Ascending aorta (tissue), 2 donors: ENCODE measurements at places on chromosomes 4 and X.

DNA sequence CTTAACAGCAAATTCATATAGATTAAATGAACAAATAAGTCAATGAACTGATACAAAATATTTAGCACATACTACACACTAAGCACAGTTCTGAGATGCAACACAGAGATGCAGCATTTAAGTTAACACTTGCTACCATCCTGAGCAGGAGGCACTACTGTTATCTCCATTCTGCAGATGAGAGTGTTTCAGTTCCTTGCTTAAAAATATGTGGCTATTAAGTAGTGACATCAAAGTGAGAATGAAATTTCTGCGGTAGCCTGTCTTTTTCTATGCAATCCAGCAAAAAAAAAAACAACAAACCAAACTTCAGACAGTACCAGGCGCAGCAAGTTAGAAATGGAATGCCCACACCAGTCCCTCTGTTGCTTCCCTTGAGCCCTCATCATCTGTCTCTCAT is 90.8 kb downstream of the SHISA3 start:
- no peak for DNase-seq

DNA sequence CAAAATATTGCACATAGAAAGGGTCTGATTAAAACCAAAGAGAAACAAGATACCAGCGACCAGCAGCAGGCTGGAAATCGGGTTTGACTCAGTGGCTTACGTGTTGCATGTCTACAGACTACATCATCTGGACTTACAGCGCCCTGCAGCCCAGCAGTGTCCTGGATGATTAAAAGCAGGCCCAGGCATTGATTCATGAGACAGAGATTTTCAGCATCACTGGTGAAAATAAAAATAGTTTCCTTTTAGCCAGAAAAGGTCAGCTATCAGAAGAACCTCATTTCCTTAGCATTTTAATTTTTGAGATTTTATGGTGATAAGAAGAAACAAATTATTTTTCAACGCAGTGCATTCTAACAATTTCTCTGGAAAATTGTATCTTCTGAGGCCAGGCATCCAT is 190.6 kb downstream of the PTTG2 start:
- no peak for DNase-seq

DNA sequence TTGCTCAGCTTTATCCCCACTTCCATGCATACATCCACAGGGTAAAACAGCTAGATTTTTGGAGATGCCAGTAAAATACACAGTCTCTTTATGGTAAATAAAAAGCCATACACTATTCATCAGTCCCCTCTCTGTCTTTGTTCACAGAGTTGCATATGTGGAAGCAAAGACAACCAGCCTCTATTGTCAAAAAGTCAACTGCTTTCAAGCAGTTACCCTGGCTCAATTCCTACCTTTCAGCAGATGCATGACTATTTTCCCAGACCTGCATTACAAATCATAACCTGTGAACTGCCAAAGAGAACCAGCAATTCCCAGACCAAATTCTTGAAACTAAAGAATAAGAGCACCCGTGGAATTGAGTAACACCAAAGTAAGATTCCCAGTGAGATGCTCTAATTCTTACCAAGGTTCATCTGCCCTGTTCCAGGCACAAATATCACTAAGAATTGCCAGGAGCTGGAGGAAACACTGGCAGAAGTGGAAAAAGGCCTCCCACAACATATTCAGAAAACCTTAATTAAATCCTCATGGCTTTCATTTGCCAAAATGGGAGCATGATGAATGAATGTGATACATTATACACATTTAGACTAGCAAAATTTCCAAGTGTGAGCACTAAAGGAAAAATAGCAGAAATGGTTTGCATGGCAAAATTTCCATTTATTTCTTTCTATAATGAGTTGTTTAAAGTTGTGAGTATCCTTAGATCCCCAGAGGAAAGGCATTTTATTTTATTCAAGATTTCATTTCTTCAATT is 391.2 kb upstream of the ADGRL3 start:
- DNase-seq = no peak

- DNase-seq = no peak
Measured at GRCh38 chr4:26330186-26330787, 9.5 kb downstream of the RBPJ start.

DNA sequence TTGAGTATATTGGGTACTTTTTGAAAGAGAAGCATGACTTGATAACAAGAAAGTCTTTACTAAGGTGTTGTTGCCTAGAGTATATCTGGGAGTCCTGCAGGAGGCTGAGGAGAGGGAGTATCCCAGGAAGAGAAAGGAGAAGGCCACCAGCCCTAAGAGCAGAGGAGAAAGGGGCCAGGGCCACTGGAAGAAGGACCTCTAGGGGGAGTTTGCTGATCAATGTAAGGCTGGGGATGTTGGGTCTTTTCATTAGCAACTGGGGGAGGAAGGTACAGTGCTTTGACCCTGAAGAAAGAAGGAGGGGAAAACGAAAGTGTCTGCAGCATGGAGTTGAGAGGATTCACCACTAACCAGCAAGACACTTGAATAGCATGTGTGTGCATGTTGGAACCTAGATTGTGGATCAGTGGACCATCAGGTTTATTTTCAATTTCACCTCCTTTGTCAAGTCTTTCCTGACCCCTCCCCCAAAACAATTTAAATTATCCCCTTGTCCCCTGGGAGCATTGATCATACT is 4.5 kb downstream of the SMIM9 start:
- DNase-seq = no peak

- no peak for DNase-seq
Measured at GRCh38 chr4:89829470-89830138, 7.4 kb downstream of the SNCA start.

- DNase-seq = no peak
Measured at GRCh38 chr4:85491527-85491926, 16.6 kb downstream of the ARHGAP24 start.

DNA sequence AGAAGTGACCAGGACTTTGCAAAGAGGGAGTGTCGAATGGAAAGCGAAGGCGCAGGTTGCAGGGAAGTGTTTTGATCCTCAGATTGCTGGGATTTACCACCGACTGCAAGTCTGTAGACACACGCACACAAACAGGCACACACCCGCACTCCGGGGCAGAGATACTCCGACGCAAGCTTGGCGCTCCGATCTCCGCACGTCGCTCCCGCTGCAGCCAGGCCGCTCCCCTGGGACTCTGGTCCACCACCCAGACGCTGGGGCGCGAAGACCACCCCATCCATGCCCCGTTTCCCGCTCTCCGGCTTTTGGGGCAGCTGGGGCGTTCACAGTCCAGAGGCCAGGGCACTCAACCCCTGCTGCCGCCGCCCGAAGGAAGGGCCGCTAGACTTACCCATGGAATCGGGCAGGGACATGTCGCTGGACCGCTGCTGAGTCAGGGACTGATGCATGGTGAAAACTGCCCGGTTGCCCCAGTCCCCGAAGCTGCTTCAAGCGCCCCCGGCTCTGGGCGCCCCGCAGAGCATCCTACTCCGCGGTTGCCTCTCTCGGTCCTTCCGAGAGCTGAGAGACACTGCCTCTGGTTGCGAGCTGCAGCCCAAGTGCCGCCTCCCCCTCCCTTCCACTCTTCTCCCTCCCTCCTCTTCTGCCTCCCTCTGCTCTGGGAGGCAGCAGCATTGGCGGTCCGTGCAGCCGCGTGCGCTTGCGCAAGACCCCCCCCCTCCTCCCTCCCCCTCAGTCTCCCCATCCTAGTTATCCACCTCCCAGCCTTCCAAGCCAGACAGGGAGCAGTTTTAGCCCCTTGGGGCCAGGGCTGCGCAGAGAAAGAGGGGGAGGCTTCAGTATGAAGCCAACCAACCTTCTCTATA is at the start of gene TMEM255A:
TMEM255A (minus strand) TSS at position 601 of the 866 bp plus-strand sequence; CDS start at position 449, 152 bp downstream.
- DNase-seq = no peak

DNA sequence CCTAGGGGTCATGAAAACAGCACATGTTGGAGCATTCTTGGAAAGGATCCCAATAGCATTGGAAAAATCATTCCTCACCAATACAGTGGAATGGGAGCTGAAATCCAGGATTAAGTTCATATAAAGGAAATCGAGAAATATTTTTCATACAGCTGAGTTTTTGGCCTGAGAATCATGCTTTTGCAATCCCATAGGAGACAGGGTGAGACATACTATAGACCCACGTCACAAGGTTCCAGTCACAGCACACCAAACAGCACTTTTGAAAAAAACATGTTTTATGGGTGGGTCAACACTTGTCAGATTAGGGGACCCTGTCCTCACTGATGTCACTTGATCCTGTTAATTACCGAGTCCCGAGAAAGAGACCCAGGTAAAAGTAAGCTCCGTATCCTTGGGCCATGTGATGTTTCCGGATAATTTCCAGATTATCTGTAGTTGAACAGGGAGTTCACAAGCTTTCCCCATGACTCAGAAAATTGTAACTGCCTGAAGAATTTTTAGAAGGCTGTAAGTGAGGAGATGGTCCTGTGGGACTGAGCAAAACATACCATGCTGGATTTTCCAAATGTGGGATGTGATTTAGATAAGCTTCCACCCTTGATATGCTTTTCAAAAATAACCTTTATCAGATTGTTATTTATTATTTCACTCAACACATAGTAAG is 80.9 kb upstream of the TLR3 start:
- no peak for DNase-seq

GRCh38 chr4:173237152-173237551 is 68.5 kb downstream of the GALNT7 start:
- DNase-seq = no peak

- no peak for DNase-seq
Measured at GRCh38 chr4:69760455-69760854, at the start of gene SULT1B1. Gene SULT1B1 (minus strand): TSS chr4:69760620. CDS start chr4:69755217, 5,403 bp downstream.

GRCh38 chr4:113639326-113639725 is 122.2 kb downstream of the CAMK2D start:
- no peak for DNase-seq

- no peak for DNase-seq
Measured at GRCh38 chr4:791898-792625, 33.9 kb downstream of the CPLX1 start.

DNA sequence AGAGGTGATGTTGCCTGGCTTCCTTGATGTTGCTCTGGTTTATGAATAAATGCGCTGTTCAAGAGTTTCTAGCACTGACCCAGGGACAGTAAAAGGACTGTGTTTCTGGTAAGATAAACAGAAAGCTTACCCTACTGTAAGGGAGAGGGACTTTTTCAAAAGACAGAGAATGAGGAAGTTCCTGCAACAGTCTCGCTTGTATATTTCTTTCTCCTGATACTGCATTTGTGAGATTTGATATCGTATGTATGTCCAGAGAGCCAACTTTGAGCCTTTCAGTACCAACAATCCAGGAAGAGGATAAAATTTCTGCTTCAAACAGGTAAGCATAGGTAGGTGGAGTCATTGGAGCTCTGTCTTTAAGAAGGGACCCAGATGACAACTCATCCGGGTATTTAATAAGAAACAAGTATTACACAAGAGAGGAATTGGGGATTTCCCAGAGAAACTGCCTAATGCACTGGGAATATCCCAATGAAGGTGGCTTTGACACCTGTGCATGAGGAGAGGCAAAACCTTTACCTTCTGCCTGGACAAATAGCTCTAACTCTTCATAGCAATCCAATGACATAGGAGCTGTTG is 773 bp downstream of the DAPP1 start:
- no peak for DNase-seq

- no peak for DNase-seq
Measured at GRCh38 chr4:87270144-87270543, 49.7 kb upstream of the KLHL8 start.

GRCh38 chr4:160233141-160233540 is 1130.3 kb downstream of the RAPGEF2 start:
- no peak for DNase-seq

GRCh38 chr4:119559044-119559647 is 69.5 kb downstream of the PDE5A start:
- no peak for DNase-seq

DNA sequence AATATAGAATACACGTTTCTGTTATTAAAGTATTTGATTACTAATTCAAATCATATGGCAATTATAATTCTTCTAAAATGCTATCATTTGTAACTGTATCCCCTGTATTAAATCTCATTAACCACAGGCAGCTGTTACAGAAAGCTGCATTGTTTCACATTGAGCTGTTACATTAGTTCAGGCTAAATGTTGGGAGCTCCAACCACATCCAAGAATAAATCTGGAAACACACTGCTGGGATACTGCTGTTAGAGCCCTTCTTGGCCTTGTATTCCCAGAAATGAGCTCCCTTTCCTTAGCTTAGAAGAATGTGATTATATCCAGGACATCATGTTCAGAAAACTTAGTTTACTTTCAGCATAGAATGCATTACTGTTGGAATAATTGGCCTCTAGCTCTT is 48.2 kb downstream of the GUCY1B1 start:
- no peak for DNase-seq

DNA sequence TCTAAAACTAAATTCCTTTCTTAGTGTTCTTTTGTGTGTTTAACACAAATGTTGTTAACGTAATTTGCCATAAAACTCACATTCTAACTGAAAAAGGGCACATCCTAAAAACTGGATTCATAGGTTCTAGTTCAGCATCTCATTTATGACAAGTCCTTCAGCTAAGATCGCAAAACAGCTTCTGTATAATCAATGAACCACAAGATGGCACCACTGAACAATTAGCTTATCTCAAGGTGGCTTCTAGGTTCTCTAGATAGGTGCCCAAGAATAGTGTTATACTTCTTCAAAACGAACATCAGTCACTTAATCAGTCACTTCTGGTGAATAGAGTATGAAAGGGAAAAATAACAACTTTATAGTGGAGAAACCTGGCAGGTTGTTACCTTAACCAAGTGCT is 54.3 kb downstream of the NRK start:
- DNase-seq = no peak

DNA sequence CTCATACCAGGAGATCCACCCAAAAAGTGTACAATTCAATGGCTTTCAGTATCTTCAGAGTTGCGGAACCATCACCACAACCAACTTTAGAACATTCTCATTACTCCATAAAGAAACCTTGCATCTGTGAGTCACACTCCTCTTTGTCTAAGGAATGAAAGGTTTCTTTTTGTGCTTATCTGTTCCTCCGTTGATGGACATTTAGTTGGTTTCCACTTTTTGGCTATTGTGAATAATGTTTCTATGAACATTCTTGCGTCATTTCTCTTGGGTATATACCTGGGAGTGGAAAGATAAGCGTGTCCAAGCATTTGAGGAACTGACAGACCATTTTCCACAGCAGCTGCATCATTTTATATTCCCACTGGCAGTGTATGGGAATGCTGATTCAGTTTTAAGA is 10.6 kb downstream of the FAM184B start:
- DNase-seq = no peak

- no peak for DNase-seq
Measured at GRCh38 chr4:11904846-11905739, 476.4 kb upstream of the HS3ST1 start.

- DNase-seq = no peak
Measured at GRCh38 chr4:38469410-38469809, 194.6 kb upstream of the KLF3 start.

GRCh38 chr4:153486281-153487151 is 20.4 kb downstream of the TMEM131L start:
- peak; percentile 79 for DNase-seq

DNA sequence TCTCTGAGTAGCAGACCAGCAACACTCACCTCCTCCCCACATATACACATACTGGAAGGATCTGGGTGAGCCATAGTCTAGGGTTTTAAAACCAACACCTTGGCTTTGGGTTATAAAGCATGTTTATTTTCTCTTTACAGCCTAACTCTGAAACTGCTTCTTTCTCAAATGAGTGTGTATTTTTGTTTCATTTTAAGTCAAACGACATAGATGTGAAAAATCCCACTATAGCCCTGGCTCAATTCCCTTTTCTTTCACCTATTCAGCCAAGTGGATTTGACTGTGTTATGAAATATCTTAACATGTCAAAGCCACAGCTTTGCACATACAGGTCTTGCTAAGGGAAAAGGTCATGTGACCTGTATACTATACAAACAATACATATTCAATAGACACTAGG is 13.8 kb downstream of the NEXMIF start:
- DNase-seq = no peak
